ENCODE measurements at places on chromosomes 12 and 14.

- DNase-seq: no peak
Observed at GRCh38 chr12:132138941-132139871, 4.9 kb downstream of the DDX51 start.

DNA sequence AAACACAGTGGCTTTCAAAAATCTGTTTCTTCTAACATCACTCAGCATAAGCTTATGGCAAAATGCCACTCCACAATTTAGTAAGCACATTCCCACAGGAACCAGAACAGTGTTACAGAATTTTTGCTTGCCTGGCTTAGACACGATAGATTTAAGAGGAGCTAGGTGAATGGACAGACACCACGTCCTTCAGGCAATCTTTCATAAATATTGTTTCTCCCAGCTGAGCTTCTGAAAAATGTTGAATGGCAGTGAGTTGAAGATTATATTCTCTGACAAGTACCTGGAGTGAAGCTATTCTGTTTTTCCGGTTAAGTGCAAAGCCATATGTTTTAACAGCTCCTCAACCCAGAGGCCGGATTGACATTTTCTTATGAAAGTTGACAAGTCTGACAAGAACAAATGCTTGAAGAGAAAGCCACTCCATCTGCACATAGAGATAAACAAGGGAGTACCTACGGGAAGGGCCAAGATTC lies 102.0 kb downstream of the FSCB start:
- no peak for DNase-seq

GRCh38 chr14:43525658-43526057 lies 981.4 kb downstream of the FSCB start:
- no peak for DNase-seq

- DNase-seq: no peak
Observed at GRCh38 chr12:59980476-59980875, 384.6 kb downstream of the SLC16A7 start.

DNA sequence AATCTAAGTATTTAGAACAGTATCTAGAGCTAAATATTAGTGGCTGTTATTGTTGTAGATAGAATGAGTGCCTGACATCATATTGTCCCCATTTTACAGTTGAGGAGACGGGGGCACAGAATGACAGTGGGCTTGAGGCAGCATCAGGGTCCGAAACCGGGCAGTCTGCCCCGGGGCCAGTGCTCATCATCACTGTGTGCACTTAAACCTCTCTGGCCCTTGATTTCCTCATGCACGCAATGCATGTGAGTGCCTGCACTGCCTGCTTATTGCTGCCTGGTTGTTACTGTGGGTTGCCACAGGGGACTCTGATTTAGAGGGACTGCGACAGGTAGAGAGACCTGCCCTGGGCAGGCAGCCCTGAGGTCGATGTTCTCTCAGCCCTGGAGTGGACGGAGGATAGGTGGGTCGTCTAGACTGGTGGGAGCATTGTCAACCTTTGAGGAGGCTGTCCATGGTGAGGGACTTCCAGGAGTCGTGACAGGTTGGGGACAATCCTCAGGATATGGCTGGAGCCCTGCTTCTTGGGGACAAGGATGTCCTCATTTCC lies 9.8 kb downstream of the ACVRL1 start:
- DNase-seq: no peak

DNA sequence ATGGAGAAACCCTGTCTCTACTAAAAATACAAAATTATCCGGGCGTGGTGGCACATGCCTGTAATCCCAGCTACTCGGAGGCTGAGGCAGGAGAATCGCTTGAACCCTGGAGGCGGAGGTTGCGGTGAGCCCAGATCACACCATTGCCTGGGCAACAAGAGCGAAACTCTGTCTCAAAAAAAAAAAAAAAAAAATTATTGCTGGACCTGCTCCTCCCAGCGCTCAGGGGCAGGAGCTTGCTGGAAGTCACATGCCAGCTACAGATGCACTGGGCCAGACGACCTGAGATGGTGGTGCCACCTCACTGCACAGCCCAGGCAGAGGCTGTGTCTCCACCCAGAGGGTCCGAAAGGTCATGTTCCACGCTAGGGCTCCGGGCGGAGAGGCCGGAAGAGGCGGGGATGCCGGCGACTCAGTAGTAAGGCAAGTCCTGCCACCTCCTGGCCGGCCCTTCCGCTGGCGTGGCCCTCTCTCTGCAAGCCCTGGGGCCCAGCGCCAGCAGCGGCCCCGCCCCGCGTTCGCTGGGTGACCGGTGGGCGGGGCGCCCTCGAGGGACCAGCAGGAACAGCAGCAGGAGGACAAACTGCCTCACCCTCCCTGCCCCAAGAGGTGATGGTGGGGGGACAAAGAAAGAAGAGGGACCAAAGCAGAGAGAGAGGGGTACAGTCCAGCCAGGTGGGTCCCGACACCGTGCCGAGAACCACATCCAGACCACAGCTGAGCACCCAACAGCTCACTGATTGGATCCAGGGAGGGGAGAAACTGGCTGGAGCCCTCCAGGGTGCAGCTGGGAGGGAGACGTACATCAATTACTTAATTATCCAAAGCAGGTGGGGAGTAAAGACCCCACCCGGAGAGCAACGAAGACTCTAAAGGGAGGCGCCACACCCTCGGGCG lies 3.6 kb upstream of the RHOF start:
- DNase-seq: peak; percentile 91

DNA sequence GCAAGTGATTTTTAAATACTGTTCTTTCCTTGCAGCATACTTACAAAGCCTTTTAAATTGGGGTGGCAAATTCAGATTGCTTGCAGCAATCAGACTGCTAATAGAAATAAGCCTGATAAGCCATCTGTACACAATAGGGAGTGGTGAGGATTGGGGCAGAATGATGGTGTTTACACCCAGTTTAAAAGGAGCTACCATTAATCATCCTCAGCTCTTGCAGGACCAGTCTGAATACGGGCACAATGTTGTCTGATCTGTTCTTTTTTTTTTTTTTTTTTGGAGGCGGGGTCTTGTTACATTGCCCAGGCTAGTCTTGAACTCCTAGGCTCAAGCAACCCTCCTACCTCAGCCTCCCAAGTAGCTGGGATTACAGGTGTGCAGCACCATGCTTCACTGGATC lies 50.1 kb upstream of the REP15 start:
- DNase-seq: no peak

DNA sequence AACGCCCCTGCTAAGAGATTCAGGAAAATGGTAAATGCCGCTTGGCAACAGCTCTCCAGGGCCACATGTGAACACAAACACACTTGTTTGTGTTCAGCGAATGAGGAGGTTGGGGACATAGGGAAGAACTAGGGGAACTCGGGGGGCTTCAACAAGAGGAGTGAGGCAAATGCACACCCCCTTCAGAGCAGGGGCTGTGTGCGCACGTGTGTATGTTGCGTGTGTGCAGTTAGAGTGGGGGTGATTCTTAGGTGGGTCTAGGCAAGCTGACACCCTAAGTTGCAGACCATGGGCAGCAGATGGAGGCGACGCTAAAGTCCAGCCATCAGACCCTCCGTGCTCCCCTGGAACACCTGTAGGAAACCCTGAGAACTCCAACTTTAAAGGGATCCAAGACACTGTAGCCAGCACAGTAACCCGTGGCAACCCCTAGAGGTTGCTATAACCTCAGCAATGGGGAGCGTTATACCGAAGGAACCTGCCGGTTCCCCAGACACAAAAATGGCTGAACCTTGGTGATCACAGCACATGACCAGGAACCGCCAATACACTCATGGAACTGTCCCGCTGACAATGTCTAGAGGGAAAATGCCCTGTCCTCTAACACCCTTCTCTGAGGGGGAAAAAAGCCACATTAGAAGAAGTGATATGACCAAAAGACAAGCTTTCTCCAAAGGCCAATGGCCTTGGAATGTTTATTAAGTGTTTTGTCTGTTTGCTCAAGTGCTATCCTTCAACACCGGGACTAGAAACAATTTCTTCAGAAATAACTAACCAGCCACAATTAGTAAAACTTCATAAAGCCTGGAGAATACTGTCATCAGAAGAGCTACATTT lies 86.5 kb upstream of the CEP83 start:
- DNase-seq: peak; percentile 67

- no peak for DNase-seq
Observed at GRCh38 chr14:65371784-65372183, 40.7 kb upstream of the FUT8 start.

DNA sequence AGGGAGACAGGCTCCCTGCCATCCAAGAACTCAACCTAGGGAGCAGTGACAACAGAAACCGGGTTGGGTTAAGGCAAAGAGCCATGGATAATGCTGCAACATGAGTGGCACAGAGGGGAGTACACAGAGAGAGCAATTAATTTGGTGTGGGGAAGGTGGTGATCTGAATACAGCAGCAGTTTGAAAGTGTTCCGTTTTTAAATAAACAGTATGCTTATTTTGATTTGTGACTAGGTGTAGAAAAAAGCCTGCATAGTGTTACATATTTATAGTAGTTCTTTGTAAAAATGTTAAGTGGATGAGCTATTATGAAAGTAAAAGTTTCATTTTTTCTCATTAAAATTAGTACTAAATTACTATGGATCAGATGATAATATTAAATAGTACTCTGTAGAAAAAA lies 8.7 kb downstream of the AKAP5 start:
- no peak for DNase-seq

DNA sequence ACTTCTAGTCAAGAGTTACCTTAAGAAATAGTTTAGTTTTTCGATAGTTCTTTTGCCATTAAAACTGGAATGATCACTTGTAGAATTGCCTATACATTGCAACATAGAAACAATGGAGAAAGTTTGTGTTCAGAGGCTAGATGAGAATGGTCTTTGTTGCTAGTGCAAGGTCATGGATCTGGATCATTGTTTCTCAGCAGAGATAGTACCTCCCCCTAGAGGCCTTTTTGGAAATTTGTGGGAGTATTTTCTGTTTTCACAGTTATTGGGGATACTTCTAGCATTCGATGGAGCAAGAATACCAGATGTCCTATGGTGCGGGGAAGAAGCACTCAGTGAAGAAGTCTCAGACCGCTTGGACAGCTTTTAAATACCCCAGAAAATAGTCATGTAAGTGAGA lies 138.8 kb upstream of the HMGA2 start:
- peak; percentile 60 for DNase-seq

DNA sequence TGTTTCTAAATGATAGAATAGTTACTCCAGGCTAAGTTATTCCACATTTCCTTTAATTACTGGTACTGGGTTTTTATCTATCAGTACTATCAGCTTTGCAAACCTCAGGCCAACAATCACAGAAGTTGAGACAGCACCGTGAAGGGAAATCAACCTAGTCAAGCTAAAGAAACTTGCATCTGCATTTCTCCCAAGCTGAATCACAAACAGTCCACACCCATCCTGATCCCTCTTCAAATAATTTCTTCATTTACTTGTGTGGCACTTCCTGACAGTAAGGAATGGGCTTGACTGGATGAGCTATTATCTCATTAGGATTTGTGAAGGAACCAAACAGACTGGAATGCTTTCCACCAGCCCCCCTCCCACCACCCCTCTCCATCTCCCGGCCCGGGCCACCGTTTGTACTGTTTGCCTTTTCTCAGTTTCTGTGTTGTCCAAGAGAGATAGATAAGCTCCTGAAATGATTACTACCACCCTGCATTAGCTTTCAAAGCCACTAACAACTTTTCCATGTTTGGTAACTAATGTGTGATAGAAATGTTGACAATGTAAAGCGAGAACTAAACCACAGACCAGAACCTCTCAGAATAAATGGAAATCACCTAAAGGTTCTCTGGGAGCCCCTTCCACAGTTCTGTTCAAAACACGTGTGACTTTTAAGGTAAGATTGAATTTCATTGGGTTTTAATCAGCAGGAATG lies 236.3 kb downstream of the SLC25A21 start:
- no peak for DNase-seq

DNA sequence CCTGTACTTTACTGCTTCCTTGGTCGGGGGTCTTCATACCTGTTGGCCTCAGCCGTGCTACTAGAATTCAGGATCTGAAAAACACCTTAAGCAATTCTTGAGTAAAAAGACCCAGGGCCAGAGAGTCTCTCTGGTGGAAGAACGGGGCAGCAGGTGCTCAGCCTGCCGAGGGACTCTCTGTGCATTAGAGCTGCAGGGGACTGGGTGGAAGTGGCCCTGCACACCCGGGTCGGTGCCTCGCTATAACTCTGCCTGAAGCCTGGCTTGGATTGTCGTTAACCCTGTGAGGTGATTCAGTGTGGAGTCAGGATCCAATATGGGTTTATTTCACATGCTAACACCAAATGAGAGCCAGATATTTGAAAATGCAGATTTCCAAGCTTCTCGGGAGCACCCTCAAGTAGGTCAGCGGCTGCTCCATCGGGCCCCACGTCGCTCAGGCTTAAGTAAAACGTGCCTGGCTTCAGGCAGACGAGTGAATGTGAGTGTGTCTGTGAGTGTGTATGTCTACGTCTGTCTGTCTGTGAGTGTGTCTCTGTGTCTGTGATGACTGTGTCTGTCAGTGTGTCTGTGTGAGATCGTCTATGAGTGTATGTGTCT lies 35.1 kb upstream of the C14orf180 start:
- DNase-seq: no peak

GRCh38 chr12:120866108-120866507 lies 38.0 kb downstream of the SPPL3 start:
- no peak for DNase-seq

DNA sequence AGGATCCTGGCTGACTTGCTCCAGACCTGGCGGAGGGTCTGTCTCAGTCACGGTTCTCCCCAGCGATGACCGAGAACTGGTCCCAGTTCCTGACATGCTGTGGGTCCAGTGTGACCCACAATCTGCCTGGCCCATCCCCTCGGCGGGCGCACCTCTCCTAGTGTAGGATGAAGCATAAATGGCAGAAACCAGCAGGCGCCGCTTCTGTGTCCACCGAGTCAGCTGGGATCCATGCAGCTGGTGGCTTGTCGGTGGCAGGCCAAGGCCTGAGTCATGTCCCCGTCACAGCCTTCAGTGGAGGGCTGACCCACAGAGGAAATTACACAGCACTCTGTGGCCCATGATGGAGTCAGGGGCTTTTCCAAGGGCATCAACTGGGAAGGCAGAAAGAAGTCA lies 38.5 kb downstream of the NFKBIA start:
- DNase-seq: peak; percentile 75

GRCh38 chr14:101838476-101838875 lies 77.0 kb downstream of the PPP2R5C start:
- DNase-seq: no peak

DNA sequence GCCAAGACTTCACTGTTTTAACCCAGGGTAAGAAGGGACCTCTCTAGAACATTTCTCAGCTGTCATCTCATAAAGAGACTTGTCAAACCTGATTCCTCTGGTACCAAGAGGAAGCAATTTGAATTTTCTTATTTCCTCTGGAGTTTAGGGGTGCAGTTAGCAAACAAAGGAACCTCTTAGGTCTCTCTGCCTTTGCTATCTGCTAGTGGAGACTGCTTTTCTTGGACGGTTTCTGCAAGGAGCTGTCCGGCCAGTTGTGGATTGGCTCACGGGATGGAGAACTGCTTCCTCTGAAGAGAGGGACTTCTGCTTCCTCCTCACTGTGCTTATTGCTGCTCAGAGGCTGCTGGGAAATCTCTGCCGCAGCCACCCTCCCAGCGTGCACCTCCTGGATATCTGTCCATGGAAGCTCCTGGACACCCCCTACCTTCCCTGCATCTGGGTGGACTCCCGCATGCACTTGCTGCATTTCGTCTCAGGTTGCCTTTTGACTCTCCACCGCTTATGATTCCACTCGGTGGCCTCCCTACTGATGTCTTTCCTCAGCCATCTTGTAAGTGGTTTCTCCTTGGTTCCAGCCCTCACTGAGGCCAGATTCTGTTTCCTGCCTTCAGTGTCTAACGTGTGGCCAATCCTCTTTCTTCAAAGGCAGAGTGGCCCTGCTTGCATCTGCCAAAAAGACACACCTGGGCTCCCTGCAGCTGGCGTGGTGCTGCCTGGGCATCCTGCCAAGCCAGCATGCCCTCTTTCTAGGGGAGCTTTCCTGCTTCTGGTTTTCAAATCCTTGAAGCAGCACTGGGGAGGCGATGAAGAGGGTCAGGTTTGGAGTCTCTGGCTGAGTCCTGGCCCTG lies 187.3 kb downstream of the CHST11 start:
- no peak for DNase-seq

GRCh38 chr12:14995583-14996425 lies 23.0 kb downstream of the PDE6H start:
- DNase-seq: peak; percentile 53

Data from kidney capillary endothelial cell (primary cell).